Body of pancreas (tissue), 4 donors: ENCODE measurements at places on chromosomes 1 and 21. TPM values are rescaled to one million over a fixed set of nuclear protein-coding genes. Genes with fewer than 3 reads are reported as not detected.
A peak's percentile ranks its signal among the peaks of the same experiment; 100 is the strongest.

GRCh38 chr1:2451741-2452140, 24.3 kb upstream of the PLCH2 start:
- DNase-seq: no peak

DNA sequence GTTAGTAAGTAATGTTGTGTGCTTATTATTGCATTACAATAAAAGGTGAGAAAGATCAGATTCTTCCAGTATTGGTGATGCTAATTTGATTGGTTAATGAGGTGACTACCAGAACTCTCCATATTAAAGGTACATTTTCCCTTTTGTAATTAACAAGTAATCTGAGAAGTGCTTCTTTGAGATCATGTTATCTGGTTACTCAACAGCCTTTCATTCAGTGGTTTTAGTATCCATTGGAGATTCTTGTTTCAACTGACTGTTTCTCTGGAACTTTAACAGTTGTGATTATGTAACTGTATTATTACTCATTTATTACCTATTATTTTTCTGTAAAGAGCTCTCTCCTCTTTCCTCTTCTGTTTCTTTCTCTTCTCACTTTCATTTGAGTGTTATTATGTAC, 86.7 kb downstream of the PEX14 start:
- no peak for DNase-seq

DNA sequence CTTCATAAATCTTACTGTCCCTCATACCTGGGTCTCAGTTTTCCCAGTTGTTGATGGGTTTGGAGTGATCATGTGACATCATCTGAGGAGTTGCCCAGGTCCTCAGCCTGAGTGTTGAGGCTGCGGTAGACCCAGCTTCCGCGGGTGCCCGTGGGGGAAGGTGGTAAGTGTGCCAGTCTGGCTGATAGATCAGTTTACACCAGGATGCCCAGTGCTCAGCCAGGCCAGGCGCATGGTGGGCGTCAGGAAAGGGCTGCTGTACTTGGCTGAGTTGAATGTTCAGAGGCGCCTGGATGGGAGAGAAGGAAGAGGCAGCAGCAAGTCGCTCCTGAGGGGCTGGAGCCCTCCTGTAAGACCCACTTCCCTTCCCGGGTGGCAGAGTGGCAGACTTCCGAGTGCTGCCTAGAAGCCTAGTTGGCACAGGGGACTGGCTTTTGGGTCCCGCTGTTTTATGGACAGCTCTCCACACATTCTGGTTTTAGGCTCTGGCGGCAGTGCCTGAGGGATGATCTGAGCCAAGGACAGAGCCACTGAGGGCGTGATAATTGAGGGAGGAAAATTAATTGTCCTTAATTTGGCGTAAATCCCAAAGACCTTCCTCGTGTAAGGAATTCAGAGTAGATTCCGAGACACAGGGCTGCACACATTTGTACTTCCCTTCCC, 35.8 kb downstream of the PTPRF start:
- DNase-seq: no peak

DNA sequence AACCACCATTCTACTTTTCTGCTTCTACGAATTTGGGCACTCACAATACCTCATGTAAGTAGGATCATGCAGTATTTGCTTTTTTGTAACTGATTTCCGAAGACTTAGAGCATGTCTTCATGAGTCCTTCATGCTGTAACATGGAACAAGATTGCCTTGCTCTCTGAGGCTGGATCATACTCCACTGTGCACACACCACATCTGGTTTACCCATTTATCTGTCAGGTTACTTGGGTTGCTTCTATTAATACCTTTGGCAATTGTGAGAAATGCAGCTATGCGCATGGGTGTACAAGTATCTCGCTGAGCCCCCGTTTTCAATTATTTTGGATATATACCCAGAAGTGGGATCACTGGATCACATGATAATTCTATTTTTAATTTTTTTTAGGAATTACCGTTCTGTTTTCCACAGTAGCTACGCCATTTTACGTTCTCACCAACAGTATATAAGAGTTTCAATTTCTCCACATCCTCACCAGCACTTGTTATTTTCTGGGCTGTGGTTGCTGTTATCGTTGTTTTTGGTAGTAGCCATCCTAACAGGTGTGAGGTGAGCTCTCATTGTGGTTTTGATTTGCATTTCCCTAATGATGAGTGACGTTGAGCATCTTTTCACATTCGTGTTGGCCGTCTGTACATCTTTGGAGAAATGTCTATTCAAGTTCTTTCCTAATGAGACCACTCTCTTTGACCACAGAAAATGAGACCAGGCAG, 10.7 kb upstream of the SLC2A5 start:
- no peak for DNase-seq

- DNase-seq: no peak
Observed at GRCh38 chr1:11434926-11435325, 44.0 kb upstream of the DISP3 start.

GRCh38 chr1:234691567-234691966, 81.6 kb upstream of the IRF2BP2 start:
- no peak for DNase-seq

DNA sequence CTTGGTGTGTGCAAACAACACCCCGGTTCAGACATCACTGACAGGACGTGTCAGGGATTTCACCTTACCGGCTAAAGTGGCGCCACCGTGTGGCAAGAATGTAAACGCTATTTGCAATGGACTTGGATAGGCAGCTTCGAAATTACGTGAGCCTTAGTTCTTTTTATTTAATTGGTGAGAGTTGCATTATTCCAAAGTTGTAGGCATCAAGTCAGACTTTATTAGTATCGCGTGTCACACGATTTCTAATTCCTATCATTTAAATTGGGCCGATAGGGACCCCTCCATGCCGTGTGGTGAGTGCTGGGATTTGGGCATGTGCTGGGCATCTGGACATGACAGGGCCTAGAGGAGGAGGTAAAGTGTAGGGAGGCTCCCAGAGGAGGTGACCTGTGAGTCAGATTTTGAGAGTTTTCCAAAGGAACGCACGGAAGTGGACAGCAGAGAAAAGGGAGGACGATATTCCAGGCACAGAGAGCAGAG, 14.5 kb upstream of the CPT2 start:
- DNase-seq: peak; percentile 83

GRCh38 chr1:69082312-69082711, 485.4 kb upstream of the LRRC7 start:
- DNase-seq: no peak

DNA sequence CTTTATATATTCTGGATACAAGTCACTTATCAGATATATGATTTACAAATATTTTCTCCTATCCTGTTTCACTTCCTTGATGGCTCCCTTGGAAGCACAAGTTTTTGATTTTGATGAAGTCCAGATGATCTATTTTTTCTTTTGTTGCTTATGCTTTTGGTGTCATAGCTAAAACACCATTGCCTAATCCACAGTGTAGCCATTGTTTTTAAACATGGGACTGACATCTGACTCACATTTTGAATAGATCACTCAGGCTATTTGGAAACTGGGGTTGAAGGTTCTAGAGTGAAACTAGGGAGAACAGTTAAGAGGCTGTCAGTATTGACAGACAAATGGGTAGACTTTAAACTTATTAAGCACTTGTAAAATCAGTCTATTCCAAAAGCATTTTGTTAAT, 16.6 kb downstream of the AK4 start:
- DNase-seq: no peak

DNA sequence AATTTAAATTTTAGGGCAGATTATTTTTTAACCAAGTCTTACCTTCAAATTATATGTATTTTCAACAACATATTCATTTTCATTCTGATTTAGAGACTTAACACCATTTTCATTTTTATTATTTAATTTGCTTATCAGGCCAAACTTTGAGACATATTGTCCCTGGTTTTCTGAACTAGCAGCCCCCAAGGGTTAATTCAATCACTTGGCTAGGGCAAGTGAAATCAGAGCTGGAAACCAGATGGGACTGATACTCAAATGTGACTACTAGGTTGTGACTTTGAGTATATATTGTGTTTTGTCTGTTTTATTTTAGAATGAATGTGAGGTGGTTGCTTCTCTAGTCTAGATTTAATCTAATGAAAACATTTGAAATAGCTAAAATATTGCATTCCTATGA, 198.9 kb upstream of the PTGFR start:
- DNase-seq: no peak

DNA sequence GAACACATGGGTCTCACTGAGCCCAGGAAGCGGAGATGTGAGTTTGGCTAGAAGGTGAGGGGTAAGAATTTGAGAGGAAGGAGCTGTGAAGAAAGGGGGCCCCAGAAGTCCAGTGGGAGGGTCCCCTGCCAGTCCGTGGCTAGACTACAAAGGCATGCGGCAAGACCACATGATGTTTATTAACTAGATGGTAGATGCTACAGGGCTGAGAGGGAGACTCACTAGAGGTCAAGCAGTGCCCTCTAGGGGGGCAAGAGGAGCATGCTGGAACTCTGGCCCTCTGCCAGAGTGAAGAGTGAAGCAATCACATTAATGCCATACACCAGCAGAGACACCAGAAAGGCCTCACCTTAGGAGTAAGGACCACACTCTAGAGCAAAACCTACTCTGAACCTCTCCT, 12.2 kb downstream of the KIAA0319L start:
- peak; percentile 58 for DNase-seq

- no peak for DNase-seq
Observed at GRCh38 chr1:6124341-6124740, 55.8 kb downstream of the CHD5 start.

DNA sequence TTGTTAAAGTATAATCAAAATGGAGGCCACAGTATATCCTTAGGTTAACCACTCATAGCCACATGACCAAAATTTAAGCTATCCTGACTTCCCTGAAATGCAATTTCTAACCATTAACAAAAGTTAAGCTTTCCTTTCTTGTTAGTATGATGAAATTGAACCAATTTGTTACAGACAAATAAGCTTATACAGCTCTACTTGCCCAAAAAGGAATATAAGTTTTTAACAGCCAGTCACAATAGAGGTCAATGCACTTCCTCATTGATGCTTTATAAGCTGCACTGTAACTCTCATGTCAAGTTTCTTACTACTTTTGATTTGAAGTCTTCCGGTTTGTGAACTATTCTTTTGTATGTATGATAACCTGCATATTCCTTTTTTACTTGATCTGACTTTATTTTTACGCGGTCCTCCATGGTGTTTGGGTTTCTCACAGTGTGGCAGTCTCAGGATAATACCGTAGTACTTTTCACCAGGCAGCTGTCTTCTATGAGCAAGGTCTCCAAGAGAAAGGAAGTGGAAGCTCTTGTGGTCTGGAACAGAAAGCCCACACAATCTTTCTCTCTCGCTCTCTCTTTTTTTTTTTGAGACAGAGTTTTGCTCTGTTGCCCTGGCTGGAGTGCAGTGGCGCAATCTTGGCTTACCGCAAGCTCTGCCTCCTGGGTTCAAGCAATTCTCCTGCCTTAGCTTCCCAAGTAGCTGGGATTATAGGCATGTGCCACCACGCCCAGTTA, 331.6 kb downstream of the SRGAP2C start:
- no peak for DNase-seq

GRCh38 chr1:212520746-212521145, 87.8 kb upstream of the ATF3 start:
- DNase-seq: no peak

GRCh38 chr1:41313661-41314131, 47.5 kb upstream of the FOXO6 start:
- peak; percentile 26 for DNase-seq

GRCh38 chr1:30919025-30919881, 10.7 kb upstream of the SDC3 start:
- peak; percentile 58 for DNase-seq

DNA sequence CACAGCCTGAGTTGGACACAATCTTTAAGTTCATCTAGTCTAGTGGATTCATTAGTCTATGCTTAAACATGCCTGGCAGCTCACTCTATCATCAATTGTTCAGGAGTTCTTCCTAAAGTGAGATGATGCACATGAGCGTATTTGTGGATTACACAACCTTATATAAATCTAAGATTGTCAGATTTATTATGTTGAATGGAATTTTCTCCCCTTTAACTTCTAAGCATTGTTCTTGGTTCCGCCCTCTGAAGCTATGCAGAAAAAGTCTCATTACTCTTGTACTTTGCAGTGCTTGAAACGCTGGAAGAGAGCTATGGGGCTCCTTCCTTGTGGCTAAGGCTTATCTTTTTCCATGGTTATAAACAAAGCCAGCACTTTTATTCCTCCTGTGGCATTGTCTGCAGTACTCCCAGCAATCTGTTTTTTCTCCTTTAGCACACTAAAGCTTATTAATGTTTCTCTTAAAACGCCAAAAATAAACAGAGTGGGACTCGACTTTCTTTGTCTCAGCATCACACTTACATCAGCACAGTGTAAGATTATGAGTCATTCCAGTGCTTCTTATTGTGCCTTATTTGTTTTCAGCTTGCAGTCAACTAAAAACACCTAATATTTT, 316.8 kb upstream of the CAMK1G start:
- no peak for DNase-seq

DNA sequence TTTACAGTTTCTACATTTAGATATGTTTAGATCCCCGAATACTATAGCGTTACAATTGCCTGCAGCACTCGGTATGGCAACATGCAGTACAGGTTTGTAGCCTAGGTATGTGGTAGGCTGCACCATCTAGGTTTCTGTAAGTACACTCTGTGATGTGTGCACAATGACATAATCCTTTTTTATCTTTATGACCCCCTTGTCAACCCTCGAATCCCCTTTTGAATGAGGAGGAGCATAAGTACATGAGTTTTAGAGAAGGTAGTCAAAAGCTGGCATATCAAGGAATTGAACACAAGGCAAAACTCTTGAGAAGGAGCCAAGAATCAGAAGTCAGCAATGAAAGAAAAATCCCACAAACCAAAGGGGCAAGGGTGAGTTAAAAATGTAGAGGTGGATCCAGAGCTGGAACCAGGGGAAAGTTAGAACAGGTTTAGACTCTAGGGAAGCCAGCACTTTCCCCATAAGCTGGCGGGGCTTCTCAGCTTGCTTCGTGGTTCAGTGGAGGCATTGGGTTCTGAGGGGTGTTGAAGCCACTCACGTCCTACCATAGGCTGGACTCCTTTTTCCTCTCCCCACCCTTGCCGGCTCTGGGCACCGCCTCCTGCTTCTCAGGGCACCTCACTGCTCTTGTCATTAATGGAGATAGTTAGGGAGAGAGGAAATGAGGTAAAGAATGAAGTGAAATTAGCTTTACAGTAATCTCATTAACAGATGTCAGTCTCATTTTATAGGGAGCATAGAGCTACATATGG, 31.3 kb downstream of the OLFML3 start:
- no peak for DNase-seq

DNA sequence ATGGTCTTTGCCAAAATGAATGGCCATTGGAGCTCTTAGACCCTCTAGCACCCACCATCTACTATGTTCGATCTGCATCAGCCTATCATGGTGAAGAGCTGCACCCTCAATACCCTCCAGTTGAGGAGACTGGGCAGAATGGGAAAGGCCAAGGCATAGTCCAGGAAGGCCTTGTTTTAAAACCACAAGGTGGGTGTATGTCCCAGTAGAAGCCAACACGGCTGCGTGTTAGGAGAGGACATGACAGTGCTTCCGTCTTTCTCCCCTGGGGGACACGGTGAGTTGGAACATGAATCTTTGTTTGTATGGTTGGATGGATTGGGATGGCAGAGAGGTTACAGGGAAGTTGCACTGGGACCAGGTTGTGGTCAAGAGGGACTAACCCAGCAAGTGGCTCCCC, 18.6 kb upstream of the SH3D21 start:
- DNase-seq: no peak

The PDZK1 gene
- total RNA-seq: 24.7 TPM

The ARTN gene
- total RNA-seq: 1.3 TPM

The SRSF11 gene
- total RNA-seq: 157 TPM

The ASPM gene
- under 0.01 TPM for total RNA-seq

The CIART gene
- 0.66 TPM for total RNA-seq

The ADAMTS5 gene
- 3.4 TPM for total RNA-seq
